ENCODE measurements at places on chromosomes 1 and 21. TPM values are rescaled to one million over a fixed set of nuclear protein-coding genes. Genes with fewer than 3 reads are reported as not detected.

Gene UBXN10
- not detected for total RNA-seq

Gene TGFBR3
- total RNA-seq, result 4.8 TPM

Gene CCDC190
- total RNA-seq, result not detected

Gene CCDC27
- total RNA-seq, result not detected

Gene TEX38
- total RNA-seq, result not detected

Gene TFF1
- 26.5 TPM for total RNA-seq

Gene NEXN
- 6.3 TPM for total RNA-seq

Gene NUP210L
- total RNA-seq, result not detected

Gene HFM1
- not detected for total RNA-seq

Gene PTPRC
- total RNA-seq, result not detected

Gene UBASH3A
- total RNA-seq, result 0.13 TPM

Gene NBPF10
- 0.78 TPM for total RNA-seq

Gene JUN
- 28.2 TPM for total RNA-seq

Gene PRDM16
- 0.09 TPM for total RNA-seq

Gene ADAMTSL4
- total RNA-seq, result 7.2 TPM

Gene JAM2
- total RNA-seq, result not detected

Gene TRIM45
- total RNA-seq, result 1.5 TPM

Gene HSF2BP
- total RNA-seq, result 1.9 TPM

Gene LGR6
- 0.42 TPM for total RNA-seq

Gene SPRR4
- not detected for total RNA-seq

Gene CYP4X1
- not detected for total RNA-seq

Gene ADAM30
- not detected for total RNA-seq

Gene RNU1-1
- total RNA-seq, result not detected

Gene FMO2
- not detected for total RNA-seq

Gene EDN2
- total RNA-seq, result 23.1 TPM

Gene SORT1
- 4.0 TPM for total RNA-seq

Gene AQP10
- total RNA-seq, result not detected

Gene ADGRB2
- total RNA-seq, result 6.1 TPM

Gene EPB41
- 3.5 TPM for total RNA-seq

Gene B3GALNT2
- total RNA-seq, result 21.0 TPM

Gene FCRL1
- not detected for total RNA-seq

Gene BCAS2
- total RNA-seq, result 27.0 TPM

Gene SMIM1
- total RNA-seq, result 1.7 TPM

Gene RGSL1
- total RNA-seq, result not detected

Gene SERINC2
- total RNA-seq, result 30.0 TPM

Gene GSTM1
- total RNA-seq, result not detected

Gene EXO5
- total RNA-seq, result 3.6 TPM

Gene UQCRHL
- 5.7 TPM for total RNA-seq
